Activated CD8-positive, alpha-beta memory T cell treated with anti-CD3 and anti-CD28 coated beads for 1 hour (primary cell): ENCODE measurements at places on chromosomes 12 and 14.

- no peak for DNase-seq
Observed at GRCh38 chr14:54570631-54571415, 3.9 kb downstream of the SAMD4A start.

GRCh38 chr14:105212541-105213300 is 31.6 kb upstream of the NUDT14 start:
- no peak for DNase-seq

- no peak for DNase-seq
Observed at GRCh38 chr14:52856139-52856538, 64.7 kb upstream of the GNPNAT1 start.

DNA sequence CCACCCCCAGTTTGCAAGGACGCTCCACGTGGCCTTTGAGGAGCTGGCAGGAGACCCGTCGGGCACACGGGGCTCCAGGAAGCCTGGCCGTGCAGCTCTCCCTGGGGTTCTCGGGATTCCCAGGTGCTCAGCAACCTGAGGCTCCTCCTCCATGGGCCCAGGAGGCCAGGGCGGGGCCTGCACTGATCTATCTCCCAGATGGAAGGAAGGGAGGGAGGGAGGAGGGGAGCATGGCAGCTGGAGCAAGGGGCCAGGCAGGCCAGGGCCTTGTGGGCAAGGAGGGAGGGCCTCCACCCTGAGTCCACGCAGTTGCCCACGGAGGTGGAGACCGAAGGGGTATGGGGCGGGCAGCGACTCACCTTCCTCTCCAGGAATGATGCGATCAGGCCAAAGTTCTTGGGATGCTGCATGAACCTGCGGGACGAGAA is 127.3 kb downstream of the RFLNA start:
- DNase-seq = no peak

DNA sequence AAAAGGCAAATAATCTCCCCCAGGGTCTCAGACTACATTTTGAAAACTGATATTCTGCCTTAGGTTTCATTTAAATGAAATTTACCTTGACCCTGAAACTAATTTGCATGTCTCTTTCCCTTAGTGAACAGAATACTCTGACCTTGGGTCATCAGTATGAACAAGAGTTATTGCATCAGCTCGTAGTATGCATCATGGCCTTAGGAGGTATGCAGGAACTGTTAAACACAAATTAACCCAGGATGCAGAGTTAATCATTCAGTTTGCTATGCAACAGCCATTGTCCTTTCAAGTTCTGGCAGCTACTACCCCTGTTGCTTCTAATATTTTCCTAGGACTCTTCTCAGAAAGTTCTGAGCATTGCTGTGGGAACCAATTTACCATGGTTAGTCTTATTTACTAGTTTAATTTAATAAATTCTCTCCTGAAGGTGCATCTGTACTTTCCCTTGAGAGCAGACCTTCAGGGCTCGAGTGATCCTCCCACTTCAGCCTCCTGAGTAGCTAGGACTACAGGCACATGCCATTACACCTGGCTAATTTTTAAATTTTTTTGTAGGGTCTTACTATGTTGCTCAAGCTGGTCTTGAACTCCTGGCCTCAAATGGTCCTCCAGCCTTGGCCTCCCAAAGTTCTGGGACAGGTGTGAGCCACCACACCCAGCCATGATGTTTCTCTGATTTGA is 126.7 kb downstream of the TTC6 start:
- DNase-seq = no peak

DNA sequence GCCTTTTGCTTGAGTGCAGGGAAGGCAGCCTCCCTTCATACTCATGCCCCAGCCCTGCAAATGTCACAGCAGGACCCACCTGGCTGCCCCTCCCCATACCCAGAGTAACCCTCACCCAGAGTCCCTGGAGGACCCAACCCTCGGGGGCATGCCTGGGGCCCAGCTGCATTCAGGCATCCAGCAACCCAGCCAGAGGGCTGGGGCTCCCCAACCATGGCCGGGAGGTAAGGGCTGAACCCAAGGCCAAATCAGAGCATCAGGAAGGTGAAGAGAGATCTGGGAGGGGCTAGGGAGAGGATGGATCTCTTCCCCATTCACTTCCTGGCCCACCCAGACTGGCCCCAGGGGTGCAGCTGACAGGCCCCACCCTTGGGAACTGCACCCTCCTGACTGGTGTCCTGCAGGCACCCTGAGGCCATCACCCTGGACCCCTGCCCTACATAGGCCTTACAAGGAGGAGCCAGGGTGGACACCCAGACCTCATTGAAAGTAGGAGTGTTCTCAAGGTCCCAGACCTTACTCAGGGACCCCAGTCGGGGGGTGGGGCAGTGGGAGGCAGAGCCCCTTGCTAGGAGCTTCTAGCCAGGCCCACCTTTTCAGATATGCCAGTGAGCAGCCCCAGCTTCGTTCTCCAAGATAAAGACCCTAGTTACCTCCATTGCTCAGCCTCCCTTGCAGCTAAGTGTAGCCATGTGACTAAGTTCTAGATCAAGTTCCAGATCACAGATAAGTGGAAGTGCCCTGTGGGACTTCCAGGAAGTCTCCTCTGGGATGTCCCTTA is 849 bp upstream of the PLD4 start:
- DNase-seq = no peak

DNA sequence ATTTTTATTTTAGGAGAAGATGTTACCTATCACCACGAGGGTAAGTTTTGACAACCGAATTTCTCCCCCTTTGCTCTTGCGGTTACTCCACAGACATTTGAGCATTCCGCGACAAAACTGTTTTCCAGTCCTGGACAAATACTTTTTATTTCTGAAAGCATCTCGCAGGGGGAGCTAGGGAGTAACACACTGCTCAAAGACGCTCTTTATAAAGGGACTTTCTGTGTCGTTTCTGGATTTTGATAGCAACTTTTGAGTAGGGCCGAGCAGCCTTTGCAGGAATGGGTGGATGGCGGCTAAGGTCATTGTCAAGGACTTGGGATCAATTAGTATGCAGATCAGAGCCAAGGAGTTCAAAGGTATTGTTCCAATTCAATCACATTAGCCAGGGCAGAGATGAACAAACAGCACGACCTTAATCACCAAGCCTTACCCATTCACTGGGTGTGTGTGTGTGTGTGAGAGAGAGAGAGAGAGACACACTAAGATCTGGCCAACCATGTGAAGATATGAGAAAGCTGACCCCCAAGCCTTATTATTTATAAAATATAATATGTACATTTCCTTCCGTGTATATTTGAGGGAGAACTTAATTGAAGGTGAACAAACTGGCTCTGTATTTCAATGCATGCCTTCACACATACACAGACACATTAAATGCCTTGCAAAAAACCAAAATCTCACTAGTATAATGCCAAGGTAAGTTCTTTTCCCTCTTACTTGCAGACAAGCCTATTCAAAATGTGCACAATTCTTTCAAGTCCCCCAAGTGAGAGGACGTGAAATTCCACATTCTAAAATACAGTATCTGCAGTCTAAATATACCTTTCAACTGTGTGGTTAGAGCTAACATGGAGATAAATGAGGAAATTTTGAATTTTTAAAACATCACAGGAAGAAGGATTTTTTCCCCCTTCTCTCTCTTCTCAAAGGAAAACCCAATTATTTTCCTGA is 613.8 kb downstream of the VRK1 start:
- DNase-seq = no peak

GRCh38 chr12:125143491-125143890 is 78.3 kb downstream of the AACS start:
- no peak for DNase-seq

DNA sequence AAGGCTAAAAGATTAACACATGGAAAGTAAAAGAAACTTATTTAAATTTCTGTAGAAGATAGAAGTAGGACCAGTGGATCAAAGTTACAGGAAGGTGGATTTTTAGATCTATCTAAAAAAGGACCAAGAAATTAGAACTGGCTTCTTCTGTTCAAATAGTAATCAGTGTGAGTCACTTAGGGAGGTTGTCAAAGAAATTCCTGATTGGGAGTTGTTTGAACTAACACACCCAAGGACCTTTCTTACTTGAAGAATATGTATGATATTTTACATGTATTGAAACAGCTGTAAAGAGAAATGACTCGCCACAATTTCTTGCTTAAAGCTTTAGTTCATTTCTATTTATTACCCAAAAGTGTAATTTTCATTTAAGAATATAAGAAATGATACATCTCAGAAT is 256.9 kb downstream of the RAD51B start:
- no peak for DNase-seq

- no peak for DNase-seq
Observed at GRCh38 chr12:11815397-11815796, 165.9 kb downstream of the ETV6 start.

DNA sequence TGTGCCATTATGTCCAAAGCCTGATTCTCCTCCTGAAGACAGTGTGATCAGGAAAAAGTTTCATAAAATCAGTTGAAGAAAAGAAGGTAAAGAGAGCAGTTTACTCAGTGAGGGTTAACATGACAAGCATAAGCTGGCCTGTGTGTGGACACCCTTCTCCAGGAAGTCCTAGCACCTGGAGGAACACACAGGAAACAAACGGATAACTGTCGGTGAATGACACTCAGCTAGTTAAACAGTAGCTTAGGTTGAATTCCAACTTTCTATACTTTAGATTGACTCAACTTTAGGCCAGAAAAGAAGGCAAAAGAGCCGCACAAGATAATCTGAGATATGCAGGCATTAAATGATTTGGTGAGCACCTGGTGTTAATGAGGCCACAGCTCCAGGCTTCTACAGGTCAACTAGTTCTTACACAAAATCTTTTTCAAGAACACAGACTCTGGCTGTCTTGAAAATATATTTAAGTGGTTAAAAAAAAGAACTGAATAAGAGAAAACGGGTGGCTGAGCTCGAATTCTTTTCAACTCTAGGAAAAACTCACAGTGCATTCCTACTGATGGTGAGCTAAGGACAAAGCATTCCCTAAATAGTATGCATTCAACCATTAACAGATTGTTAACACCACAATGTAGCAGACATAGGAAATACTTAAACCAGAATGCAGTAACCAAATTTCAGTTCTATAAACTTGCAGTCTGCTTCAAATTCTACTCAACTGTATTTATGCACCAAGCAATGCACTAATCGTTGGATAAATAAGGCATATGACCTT is 56.9 kb upstream of the TSPAN8 start:
- DNase-seq = no peak

DNA sequence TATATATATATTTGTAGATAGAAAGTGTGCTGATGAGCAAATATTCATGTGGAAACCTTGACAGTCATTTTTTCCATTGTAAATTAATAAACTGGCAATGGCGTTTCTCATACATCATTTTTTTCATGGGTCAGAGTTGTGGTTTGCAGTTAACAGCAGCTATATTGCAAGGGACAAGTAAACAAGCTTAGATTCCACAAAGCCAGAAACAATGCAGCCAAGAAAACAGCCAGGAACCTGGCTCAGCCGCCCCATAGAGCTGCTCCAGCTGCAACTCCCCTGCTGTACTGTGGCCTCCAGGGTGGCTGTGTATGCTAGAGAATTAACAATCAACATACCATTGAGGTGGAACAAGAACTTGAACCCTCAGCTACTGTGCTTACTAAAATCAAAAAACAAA is 298.2 kb downstream of the TMEM132D start:
- DNase-seq = no peak

DNA sequence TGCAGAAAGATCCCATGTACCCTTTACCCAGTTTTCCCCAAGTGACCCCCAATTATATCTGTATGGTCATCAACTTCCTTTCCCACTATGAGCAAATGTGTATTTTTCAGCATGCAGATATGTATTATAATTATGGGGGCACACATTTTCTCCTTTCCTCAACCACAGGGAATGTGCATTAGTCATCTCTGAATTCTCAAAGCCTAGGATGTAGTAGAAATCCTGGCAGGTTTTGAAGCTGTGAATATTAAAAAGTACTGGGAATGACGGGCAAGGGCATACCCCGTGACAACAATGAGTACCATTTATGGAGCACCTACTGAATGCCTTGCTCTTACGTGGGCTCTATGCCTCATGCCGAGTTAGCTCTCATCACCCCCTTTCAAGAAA is 71.5 kb downstream of the VWF start:
- no peak for DNase-seq

GRCh38 chr14:54329082-54329695 is 67.6 kb upstream of the CDKN3 start:
- no peak for DNase-seq

DNA sequence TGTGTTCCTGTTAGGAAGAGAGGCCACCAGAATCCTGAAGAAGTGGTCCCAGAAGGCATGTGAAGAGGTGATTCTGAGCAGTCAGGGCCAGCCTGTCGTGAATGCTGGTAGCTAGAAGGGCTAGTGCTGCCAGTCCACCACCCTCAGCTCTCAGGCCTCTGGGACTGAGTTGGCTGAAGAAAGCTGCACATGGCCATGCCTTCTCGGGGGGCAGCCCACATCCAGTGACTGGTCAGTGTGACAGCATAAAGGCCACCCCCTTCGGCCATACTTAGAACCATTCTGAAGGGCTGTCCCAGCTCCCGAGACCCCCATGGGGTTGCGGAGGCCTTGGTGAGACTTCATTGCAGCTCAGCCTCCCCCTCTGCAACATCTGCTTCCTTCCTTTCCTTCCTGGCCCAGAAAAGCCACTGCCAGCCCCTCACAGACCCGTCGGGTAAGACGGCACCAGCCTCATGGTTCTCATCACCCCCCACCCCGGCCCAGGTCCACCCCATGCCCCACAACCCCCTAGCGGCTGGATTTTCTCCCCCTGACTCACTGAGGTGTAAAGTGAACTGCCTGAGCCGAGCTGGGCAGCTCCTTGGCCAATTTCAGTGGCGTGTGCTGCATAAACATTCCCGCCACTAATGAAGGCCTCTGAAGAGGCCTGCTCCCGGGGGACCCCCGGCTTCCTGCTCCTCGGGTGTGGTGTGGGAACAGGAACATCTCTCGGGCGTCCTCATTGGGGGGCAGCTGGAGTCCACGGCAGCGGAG is 49.5 kb upstream of the DIO3 start:
- no peak for DNase-seq

GRCh38 chr12:44247588-44247987 is 411.7 kb downstream of the TMEM117 start:
- no peak for DNase-seq

DNA sequence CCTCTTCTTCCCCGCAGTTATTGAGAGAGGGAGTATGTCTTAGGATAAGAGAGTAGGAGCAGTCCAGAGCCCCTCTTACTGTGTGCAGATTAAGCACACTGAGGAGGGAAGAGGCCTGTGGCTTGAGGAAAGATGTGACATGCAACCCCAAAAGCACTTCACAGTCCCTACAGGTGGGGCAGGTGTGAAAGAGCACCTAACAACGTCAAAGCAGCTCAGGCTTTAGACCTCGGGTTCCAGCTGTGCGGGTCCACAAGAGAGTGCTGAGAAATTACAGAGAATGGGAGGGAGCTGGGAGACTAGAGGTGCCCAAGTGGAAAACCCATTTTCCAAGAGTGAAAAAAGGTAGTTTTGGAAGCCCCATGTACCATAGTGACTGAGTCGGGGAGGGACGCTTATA is 127.6 kb downstream of the SLC25A47 start:
- no peak for DNase-seq
